ENCODE measurements at places on chromosomes 4 and X.

DNA sequence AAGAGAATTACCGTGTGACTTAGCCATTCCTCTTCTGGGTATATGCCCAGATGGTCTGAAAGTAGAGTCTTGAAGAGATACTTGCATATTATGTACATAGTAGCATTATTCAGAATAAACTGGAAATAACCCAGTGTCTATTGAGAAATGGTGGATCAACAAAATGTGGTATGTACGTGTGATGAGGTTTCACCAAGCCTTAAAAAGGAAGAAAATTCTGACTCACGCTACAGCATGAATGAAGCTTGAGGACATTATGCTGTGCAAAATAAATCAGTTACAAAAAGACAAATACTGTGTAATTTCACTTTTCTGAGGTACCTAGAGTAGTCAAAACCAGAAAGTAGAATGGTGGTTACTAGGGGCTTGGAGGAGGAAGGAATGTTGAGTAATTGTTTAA is 37.3 kb downstream of the GBA3 start:
- no peak for DNase-seq

DNA sequence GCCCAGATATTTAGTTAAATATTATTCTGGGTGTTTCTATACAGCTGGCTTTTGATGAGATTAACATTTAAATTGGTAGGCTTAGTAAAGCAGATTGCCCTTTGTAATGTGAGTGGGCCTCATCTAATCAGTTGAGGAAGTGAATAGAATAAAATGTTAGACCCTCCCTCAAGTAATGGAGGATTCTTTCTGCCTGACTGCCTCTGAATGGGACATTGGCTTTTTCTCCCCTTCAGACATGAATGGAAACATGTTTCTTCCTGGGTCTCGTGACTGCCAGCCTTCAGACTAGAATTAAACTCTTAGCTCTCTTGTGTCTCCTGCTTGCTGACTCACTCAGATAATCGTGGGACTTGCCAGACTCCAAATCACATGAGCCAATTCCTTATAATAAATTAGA is 266.7 kb downstream of the INPP4B start:
- no peak for DNase-seq

GRCh38 chr4:14644580-14645282 is 357.6 kb upstream of the CPEB2 start:
- no peak for DNase-seq

GRCh38 chr4:111204797-111205196 is 581.9 kb upstream of the PITX2 start:
- no peak for DNase-seq

- DNase-seq = no peak
Measured at GRCh38 chrX:71210816-71211215, 12.2 kb upstream of the GJB1 start.

DNA sequence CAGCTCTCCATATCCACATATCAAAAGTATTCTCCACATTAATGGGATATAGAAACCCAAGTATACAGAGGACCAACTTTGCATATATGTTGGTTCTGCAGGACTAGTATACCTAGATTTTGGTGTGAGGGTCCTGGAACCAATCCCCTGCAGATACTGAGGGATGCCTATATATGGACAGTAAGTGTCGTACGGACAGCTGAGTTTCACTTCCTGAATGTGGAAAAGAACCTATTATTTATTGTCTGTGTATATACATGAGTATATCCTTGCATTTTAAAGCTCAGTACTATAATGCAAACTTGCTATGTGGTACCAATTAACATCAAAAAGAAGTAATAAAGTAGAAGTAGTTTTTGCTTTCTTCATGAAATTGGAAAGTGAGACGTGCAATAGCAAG is 101.9 kb downstream of the FBXW7 start:
- DNase-seq = peak; percentile 48

DNA sequence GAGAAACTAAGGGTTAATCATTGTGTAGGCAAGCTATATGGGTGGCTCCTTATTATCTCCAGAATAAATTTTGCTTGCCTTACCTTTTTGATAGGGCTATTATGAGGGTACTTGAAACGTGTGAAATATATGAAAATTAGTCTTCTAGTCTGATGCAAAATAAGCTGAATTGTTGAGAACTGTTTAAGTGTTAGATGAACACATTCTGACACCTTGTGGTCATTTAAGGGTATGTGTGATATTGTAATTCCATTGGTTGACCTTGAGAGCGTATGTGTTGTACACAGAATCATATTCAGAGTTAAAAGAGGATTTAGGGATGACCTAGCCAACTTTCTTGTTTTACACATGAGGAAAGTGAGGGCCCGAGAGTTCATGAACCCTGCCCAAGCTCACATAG is 44.6 kb upstream of the LINC00632 start:
- DNase-seq = no peak

DNA sequence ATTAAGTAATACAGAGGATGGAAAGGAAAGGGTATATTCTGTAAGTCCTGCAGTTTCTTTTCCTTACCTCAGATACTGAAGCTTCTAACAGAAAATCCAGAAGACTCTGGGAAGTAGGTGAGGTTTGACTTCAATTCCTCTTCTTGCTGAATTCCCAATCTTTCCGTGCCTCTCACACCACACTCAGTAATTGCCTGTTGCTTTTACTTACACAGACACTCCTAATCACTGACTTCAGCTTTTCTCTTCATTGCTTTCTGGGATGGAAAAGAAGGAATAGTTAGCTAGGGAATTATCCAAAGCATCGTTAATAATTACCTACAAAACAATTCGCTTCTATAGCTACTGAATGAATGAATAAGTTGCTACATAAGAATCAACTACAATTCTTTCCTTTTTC is 163.6 kb downstream of the FBXO8 start:
- DNase-seq = no peak

DNA sequence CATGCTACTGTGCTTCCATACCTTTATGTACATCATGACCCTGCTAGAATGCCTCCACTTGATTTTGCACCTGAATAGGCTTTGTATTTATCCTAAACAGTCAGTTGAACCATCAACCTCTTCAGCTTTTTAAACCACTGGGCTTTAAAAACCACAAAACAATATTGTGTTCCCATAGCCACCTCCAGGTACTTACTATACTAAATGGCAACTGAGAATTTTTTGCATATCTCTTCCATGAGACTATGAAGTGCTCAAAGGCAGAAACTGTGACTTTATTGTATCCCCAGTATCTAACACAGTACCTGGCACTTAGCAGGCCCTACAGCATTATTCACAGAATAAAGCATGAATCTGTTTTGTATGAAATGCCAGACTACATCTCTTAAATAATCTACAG is 39.7 kb downstream of the ANAPC10 start:
- no peak for DNase-seq

GRCh38 chrX:97529536-97530200 is 646.0 kb downstream of the RPA4 start:
- no peak for DNase-seq

DNA sequence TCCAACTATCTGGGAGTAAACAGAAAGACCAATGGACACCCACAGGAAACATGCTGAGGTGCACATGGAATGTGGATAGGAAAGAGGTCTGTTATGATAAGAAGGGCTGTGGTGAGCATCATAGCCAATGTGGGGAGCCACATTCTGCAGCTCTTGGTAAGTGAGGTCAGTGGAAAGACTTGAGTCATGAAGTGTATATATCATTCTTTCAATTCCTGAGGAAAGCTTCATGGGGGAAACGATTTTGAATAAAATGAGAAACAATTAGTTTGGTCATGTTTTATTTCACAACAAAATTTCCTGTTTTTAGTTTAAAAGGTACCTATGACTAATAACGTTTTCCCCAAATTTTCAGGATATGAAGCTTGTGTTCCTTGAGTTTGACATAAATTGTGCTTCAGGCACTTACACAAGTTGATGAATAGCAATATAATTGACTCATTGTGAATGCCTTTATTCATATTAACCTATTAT is 41.4 kb upstream of the RASSF6 start:
- peak; percentile 9 for DNase-seq

DNA sequence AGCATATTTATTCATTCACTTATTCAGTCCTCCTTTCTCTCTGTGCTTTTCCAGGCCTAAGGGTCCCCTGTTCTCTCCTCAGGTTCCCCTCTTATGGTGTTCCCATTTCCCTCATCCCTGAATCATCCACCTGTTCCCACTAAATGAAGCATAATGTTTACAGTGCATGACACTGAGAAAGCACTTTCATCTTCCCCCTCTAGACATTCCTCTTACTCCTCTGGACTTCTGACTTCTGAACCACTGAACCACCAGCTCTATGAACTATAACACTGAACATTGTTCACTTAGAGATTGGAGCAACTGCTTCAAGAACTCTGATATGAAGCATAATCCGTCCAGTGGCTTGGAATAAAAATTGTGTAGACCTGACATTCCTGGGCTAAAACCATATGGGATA is 59.5 kb downstream of the CD38 start:
- DNase-seq = no peak

- no peak for DNase-seq
Measured at GRCh38 chr4:81516241-81516640, 44.5 kb upstream of the RASGEF1B start.

GRCh38 chrX:8864161-8864560 is 63.0 kb upstream of the FAM9A start:
- no peak for DNase-seq

GRCh38 chr4:73599182-73599581 is 21.1 kb downstream of the RASSF6 start:
- no peak for DNase-seq

GRCh38 chrX:70001708-70002341 is 47.9 kb downstream of the AWAT2 start:
- DNase-seq = no peak

- no peak for DNase-seq
Measured at GRCh38 chr4:104728380-104729122, 233.9 kb upstream of the CXXC4 start.

- no peak for DNase-seq
Measured at GRCh38 chr4:18388039-18388438, 366.5 kb upstream of the LCORL start.

- no peak for DNase-seq
Measured at GRCh38 chrX:97238632-97239031, 354.9 kb downstream of the RPA4 start.

DNA sequence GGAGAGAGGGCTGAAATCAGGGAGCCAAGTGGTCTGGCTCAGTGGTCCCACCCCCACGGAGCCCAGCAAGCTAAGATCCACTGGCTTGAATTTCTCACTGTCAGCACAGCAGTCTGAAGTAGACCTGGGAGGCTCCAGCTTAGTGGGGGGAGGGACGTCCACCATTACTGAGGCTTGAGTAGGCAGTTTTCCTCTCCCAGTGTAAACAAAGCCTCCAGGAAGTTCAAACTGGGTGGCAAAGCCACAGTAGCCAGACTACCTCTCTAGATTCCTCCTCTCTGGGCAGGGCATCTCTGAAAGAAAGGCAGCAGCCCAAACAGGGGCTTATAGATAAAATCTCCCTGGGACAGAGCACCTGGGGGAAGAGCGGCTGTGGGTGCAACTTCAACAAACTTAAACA is 88.1 kb downstream of the NPFFR2 start:
- no peak for DNase-seq

- no peak for DNase-seq
Measured at GRCh38 chr4:182866746-182867145, 50.4 kb downstream of the DCTD start.

GRCh38 chr4:1839282-1839681 is 16.7 kb downstream of the LETM1 start:
- no peak for DNase-seq

DNA sequence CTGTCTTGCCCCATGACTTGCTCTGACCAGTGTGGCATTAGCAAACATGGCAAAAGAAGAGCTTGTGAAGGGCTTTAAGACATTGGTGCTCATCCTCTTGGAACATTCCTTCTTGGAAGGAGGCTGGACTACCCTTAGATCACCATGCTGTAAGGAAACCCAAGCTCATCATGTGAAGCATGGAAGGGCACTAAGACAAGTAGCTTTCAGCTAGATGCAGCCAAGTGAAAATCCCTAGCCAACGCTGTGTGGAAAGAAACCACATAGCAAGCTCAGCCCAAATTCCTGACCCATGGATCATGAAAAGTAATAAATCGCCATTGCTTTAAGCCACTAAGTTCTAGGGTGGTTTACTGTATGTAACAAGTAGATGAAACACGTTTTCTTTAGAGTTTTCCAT is 12.4 kb upstream of the PACRGL start:
- no peak for DNase-seq

DNA sequence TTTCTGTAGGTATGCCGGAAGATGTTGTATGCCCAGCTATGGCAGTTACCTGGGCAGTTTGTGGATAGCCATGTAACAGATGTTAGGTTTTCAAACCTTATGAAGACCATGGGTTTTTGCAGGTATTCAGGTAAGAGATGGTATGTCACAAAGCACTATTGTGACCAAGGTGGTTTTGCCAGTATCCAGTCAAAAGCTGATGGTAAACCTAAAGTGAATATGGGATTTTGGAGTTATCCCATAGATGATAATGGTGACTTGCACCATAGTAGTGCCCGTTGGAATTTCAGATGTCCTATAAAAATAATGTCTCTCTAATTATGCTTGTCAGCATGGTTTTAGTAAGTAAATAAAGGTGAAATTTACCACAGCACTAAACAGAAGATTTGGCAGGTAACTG is at the start of gene ATXN3L:
ATXN3L (minus strand) TSS at position 101 of the 400 bp plus-strand sequence. CDS start 119 bp downstream, outside the sequence.
- no peak for DNase-seq

DNA sequence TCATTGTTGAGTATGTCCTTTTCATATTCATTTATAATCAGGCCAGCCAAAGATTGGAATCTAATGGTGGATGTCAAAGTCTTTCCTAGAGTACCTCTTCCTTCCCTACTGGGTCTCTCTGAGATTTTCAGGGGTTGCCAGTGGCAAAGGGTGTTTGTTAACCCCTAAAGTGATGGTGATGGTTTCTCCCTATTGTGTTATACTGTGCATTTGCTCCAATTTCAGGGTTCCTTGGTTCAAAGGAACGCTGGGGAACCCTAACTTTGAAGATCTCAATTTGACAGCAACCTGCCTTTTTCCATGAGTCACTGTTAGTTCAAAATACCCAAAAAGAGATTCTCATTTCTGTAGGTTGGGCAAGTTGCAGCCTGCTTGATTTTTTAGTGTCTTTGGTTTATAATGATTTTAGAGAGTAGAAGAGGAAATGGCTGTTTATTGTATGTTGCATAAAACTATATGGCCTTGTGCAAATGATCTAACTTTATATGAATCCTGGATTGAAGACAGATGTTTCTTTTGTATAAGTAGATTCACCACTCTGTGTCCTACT is 23.0 kb downstream of the GAB1 start:
- DNase-seq = peak; percentile 13

DNA sequence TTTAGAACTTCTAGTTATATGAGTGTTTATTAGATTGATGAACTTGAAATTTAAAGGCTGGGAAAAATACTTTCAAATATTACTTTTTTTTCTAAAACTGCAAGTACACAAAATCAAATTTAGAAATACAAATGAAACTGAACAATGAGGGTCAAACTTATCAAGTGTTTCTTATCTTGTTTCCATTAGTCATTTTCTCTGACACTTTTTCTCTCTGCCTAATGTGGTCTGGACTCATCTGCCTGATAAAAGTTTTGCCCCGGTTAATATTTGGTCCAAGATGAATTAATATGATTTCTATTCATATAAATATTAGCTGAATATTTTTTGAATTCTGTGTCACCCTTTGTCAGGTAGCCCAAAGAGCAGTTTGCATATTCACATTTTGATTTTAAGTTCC is 8.7 kb upstream of the HPGDS start:
- DNase-seq = no peak
